ENCODE measurements at places on chromosomes 1 and 21. TPM values are rescaled to one million over a fixed set of nuclear protein-coding genes. Genes with fewer than 3 reads are reported as not detected.

DNA sequence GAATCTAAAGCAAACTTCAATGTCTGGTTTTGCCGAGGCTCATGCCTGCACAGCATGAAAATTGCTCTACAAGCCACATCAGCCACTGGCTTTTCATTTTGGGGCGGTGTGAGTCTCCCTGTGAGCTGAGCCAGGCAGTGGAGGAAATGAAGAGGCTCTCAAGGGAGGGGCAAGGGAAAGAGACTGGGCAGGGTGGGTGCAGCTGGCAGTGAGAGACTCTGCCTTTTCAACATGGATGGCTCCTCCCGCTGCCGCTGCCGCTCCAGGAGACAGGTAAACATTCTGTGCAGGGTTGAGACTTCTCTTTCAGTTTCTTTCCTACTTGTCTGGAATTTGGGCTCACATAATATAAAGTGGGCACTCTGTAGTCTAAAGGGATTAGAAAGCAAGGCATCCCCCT lies 11.3 kb upstream of the CTSE start:
- no peak for DNase-seq

DNA sequence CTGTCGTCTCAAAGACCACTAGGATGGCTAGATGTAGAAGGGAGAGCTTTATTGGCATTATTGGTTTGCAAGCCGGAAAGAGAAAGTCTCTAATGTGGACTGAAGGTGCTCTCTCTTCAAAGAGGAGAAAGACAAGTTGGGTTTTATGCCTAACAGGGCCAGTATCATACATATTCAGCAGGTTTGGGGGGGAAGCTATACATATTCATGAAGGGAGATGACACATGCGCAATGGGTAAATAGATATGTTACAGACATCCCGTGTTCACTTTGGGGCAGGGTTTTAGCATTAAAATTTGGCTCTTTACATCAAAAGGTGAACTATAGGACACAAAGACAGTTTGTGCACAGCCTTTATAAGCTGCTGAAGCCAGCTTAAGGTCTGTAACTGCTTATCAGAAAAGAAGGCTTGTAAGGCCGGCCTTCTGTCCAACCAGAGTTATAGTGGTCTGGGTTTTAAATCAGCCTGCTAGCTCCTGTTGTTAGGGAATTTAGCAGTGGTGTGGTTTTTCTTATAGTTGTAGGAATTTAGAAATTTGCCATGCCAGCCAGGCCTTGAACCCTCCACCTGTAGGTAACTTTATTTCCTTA lies 46.5 kb upstream of the LRRN2 start:
- DNase-seq = no peak

Gene NFASC
- 17.6 TPM for total RNA-seq

DNA sequence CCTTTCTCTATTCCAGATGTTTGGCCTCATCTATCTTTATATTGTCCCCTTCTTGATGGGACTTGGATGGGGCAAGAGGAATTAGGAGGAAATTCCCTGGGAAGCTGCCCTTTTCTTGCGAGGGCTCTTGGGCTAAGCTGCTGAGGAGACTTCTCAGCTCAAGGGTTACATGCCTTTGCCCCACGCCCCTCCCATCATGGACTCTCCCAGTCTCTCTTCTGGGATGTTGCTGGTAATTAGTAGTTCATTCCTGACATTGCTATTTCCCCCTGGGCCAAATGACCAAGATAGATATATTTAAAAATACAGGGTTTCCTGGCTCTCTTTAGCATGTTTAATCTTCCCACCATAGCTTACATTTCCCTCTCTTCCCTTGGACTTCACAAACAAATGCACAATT lies 90.6 kb upstream of the RALGPS2 start:
- peak; percentile 70 for DNase-seq

GRCh38 chr21:25637851-25638659 lies 1.0 kb upstream of the JAM2 start:
- DNase-seq = no peak

GRCh38 chr1:39965044-39965443 lies 10.1 kb downstream of the MFSD2A start:
- DNase-seq = no peak

GRCh38 chr1:11064942-11065341 lies 5.1 kb upstream of the SRM start:
- DNase-seq = no peak

GRCh38 chr1:1426496-1427105 lies 5.5 kb upstream of the ANKRD65 start:
- no peak for DNase-seq

GRCh38 chr1:55997536-55997935 lies 581.8 kb downstream of the PLPP3 start:
- DNase-seq = no peak

DNA sequence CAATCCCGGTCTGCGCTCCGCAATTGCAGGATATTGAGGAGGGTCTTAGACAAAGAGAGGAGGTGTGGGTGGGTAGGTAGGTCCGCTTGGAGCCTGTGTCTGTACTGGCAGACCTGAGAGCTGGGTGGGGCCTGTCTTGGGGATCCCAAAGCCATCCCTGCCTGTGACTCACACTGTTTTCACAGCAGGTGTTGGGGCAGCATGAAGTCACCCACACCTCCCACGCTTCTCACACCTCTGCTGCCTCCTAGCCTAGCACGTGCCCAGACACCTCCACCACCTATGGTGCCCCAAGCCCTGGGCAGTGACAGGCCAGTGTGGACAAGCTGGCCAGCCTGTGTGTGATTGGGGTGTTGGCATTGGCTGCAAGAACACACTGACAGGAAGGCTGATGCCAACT lies 65.7 kb upstream of the ECE1 start:
- DNase-seq = no peak

GRCh38 chr21:43961382-43961909 lies 50.7 kb upstream of the TRAPPC10 start:
- no peak for DNase-seq

GRCh38 chr1:234950598-234950997 lies 178.0 kb downstream of the TOMM20 start:
- DNase-seq = no peak

GRCh38 chr1:232333419-232333767 lies 296.5 kb downstream of the SIPA1L2 start:
- DNase-seq = no peak

- peak; percentile 45 for DNase-seq
Observed at GRCh38 chr21:37166733-37167132, 93.7 kb downstream of the TTC3 start.

DNA sequence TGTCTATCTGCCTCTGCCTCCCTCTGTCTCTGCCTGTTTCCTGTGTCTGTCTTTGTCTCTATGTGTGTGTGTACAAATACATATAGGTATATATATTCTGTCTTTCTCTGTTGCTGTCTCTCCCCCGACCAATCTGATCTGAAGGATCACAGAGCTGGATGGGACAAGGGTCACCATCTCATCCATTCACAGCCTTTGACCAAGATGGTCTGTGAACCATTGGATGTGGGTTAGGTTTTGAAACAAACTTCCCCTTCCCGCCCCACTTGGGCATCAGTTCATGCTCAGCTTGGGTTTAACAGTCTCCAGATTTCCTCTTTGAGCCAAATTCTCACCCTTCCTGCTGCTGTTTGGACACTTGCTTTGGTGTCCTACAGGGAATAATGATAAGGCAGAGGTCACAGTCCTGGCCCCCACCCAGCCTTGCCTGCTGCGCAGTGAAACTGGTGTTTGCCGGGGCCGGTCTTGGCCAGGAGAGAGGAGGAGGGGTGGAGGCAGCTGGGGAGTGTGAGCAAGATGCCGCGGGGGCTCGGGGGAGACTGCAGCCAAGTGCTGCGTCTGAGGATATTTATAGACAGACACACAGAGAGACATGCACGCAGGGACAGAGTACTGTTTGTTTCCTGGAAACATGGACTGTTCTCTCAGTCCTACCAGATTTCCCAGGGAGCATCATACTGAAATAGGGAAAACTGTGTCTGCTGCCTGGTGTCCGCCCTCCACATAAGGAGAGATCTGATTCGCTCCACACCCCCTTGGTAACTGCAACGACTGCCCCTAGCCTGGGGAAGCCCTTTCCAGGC lies 27.0 kb upstream of the BTG2 start:
- DNase-seq = peak; percentile 31

- DNase-seq = no peak
Observed at GRCh38 chr1:86435327-86435726, 11.4 kb downstream of the CLCA2 start.

GRCh38 chr1:87024936-87025540 lies 110.6 kb downstream of the HS2ST1 start:
- DNase-seq = peak; percentile 56

GRCh38 chr1:235943581-235944114 lies 76.9 kb upstream of the LYST start:
- DNase-seq = peak; percentile 93

Gene PRKAA2
- 2.0 TPM for total RNA-seq

- peak; percentile 99 for DNase-seq
Observed at GRCh38 chr1:40877698-40878097, 15.5 kb upstream of the CITED4 start.

DNA sequence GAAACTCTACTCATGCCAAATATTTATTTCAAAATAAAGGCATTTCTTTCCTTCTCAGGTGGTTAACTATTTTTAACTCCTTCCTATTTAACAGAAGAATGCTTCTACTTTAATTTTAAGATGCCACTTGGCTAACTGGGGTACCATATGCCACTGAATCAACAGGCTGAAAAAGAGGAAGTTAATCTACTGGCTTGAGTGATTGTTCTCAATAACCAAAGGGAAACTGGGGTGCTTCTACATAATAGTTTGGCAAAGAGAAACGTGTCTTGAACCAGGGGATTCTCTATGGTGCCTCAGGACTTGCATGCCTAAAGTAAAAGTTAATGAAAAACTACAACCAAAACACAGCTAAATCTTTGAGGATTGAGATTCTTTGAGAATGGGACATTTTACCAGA lies 142.6 kb downstream of the DENND1B start:
- no peak for DNase-seq

DNA sequence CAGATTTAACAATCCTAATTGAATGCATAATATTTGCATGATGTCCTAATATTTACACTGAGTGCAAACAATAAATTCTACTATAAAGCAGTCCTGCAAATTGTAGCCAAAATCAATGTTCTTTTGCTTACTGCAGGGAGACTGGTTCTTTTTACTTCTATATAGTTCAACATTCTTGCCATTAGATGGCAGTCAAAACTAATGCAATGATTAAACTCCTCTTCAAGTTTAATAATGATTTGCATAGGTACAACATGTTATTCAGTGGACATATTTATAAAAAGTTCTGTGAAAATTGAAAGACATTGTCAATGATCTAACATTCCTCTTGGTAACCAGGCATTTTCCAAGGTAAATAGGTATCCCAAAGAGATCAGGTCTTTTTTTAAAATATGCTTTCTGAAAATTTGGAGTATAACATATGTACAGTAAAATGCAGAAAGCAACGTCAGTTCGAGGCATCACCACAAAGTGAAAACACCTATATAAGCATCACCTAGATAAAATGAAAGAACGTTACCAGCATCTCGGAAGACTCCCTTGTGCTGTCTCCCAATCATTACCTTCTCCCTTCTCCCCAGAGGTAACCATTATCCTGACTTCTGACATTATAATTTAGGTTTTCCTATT lies 9.8 kb upstream of the FNBP1L start:
- DNase-seq = peak; percentile 65

DNA sequence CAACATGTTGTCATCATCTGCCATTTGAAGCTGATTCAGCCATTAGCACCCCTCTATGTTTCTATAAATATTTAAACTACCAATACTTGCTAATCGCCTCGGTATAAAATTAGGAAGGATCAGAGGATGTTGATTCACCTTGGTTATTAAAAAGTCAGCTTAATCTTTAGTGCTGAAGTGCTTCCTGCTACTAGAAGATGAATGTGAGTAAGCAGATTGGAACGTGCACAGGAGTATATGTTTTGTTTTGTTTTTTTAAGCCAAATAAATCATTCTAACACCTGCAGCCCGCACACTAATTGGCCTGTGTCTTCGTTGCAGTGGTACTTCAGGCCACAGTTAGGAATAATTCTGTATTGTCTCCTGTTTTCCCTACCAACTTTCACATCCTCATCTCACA lies 485.7 kb downstream of the AJAP1 start:
- peak; percentile 12 for DNase-seq

DNA sequence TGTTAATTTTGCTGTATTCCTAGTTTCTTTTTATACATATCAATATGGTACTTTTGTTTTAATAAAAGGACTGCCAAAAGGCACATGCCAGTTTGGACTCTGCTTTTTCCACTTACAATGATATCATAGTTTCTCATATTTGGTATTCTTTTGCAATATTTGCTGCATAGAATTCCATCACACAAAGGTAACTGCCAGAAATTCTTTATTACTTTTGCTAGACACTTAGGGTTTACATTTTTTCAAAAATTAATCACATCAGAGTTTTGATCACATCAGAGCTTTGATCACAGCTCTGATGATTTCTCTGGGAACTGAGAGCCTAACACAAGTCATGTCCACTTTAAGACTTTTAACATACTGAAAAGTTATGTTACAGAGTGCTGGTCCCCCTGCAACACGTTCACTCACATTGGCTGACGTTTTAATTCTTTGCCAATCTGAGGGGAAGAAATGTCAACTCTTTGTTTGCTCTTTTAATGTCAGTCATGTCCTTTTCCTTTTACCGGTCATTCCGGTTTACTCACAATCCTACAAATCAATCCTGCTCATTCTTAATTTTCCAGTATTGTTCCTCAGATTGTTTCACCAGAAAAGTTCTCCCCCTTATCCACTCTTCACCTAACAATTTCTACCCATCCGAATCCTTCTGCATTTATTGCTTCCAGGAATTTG lies 1.1 kb upstream of the CD46 start:
- DNase-seq = no peak

DNA sequence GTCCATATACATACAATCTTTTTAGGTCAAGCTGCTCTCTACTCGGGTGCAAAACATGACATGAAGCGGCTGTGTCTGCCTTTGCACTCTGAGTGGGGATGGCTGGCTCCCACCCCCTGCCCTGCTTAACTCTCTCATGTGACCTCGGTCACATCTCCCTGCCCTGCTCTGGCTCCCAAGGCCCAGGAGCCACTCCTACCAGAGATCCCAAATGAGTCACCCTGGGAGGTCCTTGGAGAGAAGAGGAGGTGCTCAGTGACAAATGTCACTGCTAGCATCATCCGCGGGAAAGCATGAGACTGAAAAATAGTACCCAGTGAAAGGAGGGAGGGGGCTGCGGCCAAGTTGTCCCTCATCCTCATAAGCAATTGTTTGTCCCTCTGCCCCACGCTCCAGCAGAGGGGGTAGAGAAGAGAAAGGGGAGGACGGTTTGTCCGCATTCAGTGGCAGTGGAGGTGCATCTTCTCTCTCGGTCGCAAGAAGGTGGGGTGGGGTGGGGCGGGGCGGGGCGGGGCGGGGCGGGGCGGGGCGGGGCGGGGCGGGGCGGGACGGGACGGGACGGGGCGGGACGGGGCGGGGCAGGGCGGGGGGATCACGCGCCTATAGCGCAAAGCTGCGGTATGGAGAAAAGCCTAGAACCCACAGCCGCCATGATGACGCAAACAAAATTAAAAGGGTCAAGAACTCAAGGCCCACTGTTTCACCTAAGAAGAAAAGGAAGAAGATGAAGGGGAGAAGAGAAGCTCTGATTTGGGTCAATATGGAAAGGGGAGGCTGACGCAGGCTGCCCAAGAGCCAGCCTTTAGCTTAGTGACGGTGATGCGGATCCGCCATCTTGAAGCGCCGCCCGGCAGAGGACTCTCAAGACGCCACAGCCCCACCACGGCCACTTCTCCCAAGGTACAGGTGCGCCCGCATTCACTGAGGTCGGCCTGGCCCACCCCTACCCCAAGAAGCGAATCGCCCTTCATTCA lies 66.2 kb downstream of the CD46 start:
- DNase-seq = no peak

GRCh38 chr1:228289239-228289849 lies 81.5 kb downstream of the OBSCN start:
- DNase-seq = no peak

GRCh38 chr1:220484135-220484534 lies 43.8 kb upstream of the MARK1 start:
- no peak for DNase-seq

GRCh38 chr1:6987940-6988339 lies 202.7 kb downstream of the CAMTA1 start:
- DNase-seq = no peak

Gene ANGPTL7
- total RNA-seq = 0.22 TPM

Gene TNNI3K
- not detected for total RNA-seq

All from M059J (cell line).